ENCODE measurements at places on chromosomes 4 and X.

- DNase-seq: no peak
Observed at GRCh38 chr4:126172126-126172525, 857.4 kb downstream of the FAT4 start.

GRCh38 chr4:145819853-145820181, 118.8 kb downstream of the ZNF827 start:
- DNase-seq: no peak

GRCh38 chr4:85556283-85556682, 81.3 kb downstream of the ARHGAP24 start:
- no peak for DNase-seq

DNA sequence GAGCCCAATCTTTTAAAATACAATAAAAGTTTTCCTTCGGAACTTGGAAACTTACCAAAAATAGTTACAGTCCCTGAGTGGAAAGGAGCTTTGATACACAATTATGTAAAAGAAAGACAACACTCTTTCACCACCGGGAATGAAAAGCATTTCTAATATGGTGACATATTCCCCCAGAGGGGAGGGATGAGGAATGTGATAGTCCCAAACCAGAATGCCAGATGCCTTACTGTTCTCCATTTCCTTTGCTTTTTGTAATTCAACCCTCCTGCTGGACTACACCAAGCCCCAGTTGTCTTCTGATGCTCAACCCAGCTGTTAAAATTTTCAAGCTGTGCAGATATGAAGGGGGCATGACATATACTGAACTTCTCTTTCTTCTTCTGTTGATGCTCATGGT, 4.1 kb downstream of the PRIMPOL start:
- no peak for DNase-seq

GRCh38 chr4:153589703-153590595, 94.1 kb upstream of the TLR2 start:
- no peak for DNase-seq

DNA sequence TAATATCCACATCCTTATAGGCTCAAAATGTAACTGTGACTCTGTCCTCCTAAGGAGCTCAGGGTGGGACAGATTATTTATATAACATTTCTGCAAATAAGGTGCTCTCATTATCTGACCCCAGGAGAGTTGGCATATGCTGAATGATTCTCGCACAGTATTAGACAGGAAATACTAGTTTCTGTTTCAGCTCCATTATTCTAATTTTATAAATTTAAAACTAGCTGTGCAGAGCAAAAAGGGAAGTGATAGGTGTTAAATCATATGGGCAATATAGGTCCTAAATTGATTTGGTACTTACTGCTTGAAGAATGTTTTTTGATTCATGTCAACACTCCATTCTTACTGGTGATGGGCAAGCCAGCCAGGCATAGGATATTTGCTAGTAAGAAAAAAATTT, 141.5 kb downstream of the GLRA2 start:
- no peak for DNase-seq

- no peak for DNase-seq
Observed at GRCh38 chrX:32524385-32524784, 687.0 kb downstream of the DMD start.

DNA sequence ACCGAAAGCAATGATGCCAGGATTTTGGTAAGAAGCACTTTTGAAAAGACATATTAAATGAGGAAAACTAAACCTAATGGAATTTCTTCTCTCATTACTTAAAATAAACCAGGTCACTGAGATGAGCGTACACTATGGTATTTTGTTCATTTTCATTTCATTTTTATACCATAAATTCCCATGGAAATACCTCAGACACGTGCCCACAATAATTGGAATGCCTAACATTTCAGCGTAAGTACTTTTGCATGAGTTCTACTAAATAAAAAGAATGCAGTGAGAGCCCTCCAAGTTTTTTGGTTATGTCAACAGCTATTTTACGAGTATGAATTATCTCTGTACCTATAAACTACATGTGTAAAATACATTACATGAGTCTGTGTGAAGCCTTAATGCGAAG, 3.2 kb downstream of the CAMK2D start:
- DNase-seq: no peak

GRCh38 chr4:151833174-151833573, 72.4 kb upstream of the GATB start:
- DNase-seq: no peak

DNA sequence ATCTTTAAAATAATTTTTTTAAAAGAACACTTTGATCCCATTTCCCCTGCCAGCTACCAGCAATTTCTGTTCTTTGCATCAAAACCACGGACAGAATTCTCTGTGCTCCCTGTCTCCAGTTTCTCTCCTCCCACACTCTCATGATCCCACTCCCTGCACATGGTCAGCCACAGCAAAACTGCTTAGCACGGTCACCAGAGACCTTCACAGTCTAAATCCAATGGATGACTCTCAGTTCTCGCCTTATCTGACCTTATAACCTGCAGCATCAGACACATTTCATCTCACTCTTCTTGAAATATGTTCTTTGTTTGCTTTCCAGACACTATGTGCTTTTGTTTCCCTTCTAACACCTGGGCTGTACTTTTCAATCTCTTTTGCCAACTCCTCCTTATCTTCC, 131.5 kb downstream of the NR3C2 start:
- no peak for DNase-seq

DNA sequence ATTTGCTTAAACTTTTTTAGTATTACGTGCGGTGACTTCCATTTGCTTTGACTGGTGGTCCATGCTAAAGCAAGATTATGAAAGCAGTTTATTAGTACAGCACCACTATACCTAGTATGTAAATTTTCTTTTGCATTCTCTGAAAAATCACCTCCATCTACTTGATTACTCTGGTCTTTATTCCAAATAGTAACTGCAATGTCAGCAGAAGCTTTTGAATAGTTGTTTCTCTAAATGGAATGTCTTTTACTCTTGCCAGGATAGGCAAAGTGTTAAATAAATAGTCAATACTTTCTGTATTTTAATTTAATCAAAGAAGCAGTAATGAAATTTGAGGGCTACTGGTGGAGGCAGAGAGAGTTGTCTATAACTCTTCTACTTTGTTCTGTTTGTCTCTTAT, 167.2 kb upstream of the SLC4A4 start:
- DNase-seq: no peak

- DNase-seq: no peak
Observed at GRCh38 chrX:68163441-68163840, 269.9 kb downstream of the OPHN1 start.

- DNase-seq: no peak
Observed at GRCh38 chr4:28774344-28774743, 1913.7 kb downstream of the STIM2 start.

DNA sequence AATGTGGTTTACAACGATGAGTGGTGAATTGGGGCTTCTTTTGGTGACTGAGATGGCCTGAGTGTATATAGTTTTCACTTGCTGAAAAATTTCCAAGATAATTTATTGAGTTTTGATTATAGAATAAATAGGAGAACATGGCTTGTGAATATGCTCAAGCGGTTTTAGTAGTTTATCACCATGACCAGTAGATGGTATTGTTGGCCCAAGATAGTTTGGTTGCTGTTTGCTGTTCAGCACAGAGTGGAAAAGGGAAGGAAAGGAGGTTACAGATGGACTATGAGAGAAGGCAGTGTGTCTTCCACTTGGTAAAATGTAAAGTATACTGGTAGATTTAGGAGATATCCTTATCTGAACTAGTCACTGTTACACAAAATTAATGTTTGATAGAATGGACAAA, 55.8 kb upstream of the POU4F2 start:
- DNase-seq: no peak

DNA sequence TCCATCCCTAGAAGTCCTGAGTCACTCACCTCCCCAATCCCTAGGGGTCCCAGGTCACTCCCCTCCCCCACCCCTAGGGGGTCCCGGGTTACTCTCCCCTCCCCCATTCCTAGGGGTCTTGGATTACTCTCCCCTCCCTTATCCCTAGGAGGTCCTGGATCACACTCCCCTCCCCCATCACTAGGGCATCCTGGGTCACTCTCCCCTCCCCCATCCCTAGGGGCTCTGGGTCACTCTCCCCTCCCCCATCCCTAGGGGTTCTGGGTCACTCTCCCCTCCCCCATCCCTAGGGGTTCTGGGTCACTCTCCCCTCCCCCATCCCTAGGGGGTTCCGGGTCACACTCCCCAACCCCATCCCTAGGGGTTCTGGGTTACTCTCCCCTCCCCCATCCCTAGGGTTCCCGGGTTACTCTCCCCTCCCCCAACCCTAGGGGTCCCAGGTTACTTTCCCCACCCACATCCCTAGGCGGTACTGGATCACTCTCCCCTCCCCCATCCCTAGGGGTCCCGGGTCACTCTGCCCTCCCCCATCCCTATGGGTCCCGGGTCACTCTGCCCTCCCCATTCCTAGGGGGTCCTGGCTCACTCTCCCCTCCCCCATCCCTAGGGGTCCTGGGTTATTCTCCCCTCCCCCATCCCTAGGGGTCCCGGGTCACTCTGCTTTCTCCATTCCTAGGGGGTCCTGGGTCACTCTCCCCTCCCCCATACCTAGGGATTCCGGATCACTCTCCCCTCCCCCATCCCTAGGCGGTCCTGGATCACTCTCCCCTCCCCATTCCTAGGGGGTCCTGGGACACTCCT, 2.1 kb downstream of the ASMTL start:
- DNase-seq: no peak

DNA sequence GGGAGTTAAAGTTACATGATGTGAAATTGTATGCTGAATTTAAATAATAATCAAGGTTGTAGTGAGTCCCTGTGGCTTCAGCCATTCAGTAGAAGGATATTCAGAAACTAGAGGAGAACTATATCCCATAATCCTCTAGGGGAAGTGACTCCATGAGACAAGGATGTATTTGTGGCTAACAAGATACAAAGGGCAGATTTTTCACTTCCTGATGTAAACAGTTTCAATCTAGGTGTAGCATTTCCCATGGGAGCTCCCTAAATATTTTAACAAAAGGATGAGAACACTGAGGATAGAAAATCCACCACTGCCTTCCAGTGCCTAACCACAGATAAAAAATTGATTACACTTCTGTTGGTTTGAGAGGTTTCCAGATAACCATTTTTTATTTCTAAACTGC, 435.4 kb upstream of the TENM3 start:
- no peak for DNase-seq

DNA sequence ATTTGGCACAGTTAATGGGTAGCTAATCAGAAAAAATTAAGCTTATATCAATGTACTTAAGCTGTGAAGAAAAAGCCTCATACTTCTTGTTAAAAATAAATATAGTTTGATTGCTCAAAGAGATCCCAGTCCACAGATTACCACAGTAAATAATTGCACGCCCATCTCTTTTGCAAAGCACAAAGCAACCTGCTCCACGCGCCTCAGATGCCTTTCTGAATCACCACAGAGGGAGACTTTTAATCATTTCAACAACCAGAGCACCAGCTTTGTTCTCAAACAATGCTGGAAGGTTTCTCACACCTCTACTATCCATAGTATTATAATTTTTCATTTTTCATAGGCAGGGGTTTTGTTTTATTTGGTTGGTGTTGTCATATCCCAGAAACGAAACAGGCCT, 338.6 kb upstream of the MAGEB2 start:
- no peak for DNase-seq

DNA sequence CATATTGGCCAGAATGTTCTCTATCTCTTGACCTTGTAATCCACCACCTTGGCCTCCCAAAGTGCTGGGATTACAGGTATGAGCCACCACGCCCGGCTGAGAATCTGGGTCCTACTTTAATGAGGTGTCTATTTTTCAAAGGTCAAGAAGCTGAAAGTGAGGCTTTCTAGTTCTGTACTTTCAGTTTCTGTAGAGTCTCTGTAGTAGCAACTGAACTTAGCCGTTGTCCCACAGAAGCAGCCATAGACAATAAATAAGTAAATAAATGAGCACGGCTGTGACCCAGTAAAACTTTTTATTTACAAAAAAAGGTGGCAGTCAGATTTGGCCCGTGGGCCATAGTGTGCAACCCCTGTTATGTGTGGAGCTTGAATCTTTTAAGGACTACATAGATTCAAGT, 92.0 kb downstream of the FNIP2 start:
- DNase-seq: no peak

- no peak for DNase-seq
Observed at GRCh38 chr4:108622828-108623227, 2.5 kb downstream of the RPL34 start.

- peak; percentile 85 for DNase-seq
Observed at GRCh38 chr4:76948443-76949275, 893 bp upstream of the SEPTIN11 start.

- no peak for DNase-seq
Observed at GRCh38 chr4:69713593-69713992, 46.8 kb downstream of the SULT1B1 start.

DNA sequence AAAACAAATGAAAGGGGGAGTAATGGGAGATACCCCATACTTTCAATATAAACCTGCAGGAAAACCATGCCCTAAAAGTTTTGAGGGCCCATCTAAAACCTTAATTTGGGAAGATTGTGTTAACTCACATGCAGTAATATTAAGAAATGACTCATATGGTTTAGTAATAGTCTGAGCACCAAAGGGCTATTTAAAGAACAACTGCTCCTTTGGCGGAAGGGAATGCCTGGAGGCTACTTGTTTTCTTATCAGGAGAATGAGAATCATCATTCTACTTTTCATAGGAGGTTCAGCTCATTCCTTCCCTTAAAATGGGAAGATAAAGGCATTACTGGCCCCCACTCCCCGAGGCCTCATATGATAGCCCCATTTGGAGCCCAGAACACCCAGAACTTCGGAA, 47.6 kb downstream of the SPIN3 start:
- no peak for DNase-seq

DNA sequence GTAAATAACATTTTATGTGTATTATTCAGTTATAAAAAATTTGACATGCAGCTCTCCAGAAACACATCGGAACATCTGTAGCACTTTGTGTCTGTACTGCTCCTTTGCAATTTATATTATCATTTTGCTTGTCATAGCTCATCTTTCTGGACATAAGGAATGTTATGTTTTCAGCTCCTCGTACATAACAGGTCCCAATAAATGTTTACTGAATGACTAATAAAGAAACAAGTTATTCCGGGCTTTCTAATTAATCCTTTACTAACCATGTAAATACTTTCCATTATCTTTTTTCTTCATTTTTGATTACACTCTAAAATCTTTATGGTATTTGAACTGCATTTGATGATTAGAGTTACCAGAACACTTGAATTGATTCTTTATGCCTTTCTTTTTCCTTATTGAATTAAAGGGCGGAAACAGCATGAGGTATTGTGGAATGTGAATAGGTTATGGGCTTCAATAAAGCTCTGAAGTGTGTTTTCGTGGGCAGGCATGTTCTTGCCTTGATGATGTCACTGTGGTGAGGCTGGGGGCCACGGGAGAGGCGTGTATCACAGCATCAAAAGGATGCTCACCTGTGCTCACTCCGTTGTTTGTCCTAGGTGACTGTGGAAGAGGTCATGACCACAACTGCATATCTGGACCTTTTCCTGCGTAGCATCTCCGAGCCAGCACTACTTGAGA, 131.6 kb downstream of the GATB start:
- DNase-seq: no peak

DNA sequence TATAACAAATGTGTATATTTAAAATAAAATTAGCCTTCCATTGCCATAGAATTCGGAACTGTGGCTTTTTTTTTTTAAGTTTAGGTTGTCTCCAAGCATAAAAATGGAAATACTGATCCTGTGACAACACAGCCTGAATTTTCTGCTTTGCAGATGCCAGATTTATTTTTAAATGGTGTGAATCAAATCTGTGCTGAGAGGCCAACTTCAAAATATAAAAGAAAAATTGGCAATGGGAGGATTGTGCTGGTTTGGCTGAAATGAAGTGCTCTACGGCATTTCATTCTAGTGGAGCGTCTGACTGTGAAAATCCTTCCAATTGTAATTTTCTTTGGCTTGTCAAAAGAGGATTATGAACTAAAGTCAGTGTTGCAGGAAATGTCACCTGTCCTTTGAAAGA, 580.3 kb upstream of the ZFP42 start:
- DNase-seq: no peak

- no peak for DNase-seq
Observed at GRCh38 chr4:77037736-77038135, 38.1 kb downstream of the CCNI start.
